ENCODE measurements at places on chromosomes 13 and 19. TPM values are rescaled to one million over a fixed set of nuclear protein-coding genes. Genes with fewer than 3 reads are reported as not detected.
A peak's percentile ranks its signal among the peaks of the same experiment; 100 is the strongest.

THSD8 gene
- total RNA-seq, result 33.3 TPM

NCAN gene
- total RNA-seq, result 0.07 TPM

EVI5L gene
- 15.0 TPM for total RNA-seq

SELENOV gene
- total RNA-seq, result not detected

DNA sequence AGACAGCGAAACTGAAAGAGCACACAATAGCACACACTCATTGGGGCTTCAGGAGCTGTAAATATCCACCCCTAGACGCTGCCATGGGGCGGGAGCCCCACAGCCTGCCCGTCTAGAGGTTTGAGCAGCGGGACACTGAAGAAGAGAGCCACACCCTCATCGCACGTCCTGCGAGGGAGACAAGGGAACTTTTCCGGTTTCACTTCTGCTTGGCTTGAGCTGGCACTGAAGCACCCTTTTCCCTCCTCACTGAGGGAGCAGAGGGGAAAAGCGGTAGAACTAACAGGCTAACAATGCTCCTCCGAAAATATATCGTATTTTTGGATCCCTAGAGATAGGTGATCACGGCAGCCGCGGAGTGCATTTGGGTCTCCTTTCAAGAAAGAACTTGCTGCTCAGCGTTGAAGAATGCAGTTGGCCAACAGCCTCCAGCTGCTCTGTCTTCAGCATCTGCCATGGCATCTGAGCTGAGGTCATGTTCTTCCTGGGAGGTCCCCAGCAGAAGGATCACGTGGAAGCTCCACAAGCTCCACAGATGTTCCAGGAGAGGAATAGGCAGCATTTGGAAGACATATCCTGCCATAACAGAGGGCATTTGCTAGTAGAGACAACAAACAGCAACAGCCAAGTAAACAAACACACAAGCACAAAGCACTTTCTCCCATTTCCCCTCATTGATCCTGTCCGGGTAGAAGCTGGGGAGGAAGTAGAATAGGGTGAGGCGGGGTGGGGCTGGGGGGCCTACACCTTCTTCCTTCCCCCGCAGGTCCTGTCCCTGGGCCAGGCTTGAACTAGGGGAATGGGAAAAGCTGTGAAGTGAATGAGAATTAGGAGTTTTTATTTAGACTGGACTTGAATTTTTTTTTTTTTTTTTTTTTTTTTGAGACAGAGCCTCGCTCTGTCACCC, 44.8 kb upstream of the ALOX5AP start:
- no peaks in the 10 kb centered on the region for H3K27me3 ChIP-seq
- H3K4me3 ChIP-seq, result peak overlapping the region; percentile 21
- peaks cover 12% of the 10 kb centered on the region for H3K4me1 ChIP-seq
- H3K27ac ChIP-seq, result no peak overlapping the region
- DNase-seq, result no peak
- no peaks in the 10 kb centered on the region for H3K36me3 ChIP-seq

- H3K27ac ChIP-seq, result no peak overlapping the region
- H3K36me3 ChIP-seq, result no peaks in the 10 kb centered on the region
- H3K4me1 ChIP-seq, result no peaks in the 10 kb centered on the region
- 0 out of 2 replicates have a peak overlapping the region, but pooled peaks have one; percentile 19 for H3K4me3 ChIP-seq
These were observed 61.4 kb upstream of the NFIC start for GRCh38 chr19:3304871-3305423.

GRCh38 chr19:49507803-49508494, 4.5 kb upstream of the FCGRT start:
- peaks cover 25% of the 10 kb centered on the region for H3K4me1 ChIP-seq
- H3K27ac ChIP-seq, result no peak overlapping the region
- no peaks in the 10 kb centered on the region for H3K36me3 ChIP-seq
- H3K27me3 ChIP-seq, result no peaks in the 10 kb centered on the region

DNA sequence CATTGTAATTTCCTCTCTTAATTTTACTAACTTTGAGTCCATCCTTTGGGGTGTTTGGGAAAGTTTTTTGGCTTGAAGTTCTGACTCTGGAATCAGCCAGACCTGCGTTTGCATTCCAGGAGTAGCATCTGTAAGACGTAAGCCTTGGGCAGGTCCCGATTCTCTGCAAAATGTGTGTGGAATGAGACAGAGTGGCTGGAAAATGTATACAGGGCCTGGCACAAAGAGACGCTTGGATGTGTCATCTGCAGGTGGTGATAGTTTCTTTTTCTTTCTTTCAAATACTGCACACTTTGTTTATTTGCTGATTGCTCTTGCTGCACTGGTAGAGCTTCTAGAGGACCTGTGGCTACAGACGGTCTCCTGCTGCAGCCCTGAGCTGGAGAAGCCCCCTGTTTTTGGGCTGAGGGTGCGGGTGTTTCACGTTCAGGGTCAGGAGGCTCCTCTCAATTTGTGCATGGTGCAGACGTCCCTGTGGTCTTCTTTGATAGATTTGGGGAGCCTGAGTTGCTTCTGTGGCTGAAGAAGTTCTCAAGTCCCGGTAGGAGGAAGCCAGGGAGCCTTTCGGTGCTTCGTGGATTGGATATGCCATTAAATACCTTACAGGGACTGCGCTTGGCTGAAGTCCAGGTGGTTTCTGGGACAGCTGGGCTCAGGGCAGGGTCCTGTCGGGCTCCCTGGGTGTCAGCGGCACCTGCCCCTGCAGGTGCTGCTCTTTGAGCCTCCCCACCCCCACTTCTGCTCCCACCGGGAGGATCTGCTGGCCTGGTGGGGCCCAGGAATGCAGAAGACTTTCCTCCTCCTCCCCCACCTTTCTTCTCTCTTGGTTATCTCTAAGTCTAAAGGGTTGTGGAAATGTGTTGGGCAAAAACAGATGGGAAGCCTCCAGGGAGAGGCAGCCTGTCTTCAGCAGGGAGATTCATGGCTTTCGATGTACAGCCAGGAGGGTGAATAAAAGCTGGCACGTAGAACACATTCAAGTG, 44.0 kb upstream of the GAS6 start:
- no peaks in the 10 kb centered on the region for H3K36me3 ChIP-seq
- H3K27ac ChIP-seq, result no peak overlapping the region
- H3K4me3 ChIP-seq, result no peak overlapping the region
- H3K4me1 ChIP-seq, result no peaks in the 10 kb centered on the region
- no peak for DNase-seq
- no peaks in the 10 kb centered on the region for H3K27me3 ChIP-seq

DNA sequence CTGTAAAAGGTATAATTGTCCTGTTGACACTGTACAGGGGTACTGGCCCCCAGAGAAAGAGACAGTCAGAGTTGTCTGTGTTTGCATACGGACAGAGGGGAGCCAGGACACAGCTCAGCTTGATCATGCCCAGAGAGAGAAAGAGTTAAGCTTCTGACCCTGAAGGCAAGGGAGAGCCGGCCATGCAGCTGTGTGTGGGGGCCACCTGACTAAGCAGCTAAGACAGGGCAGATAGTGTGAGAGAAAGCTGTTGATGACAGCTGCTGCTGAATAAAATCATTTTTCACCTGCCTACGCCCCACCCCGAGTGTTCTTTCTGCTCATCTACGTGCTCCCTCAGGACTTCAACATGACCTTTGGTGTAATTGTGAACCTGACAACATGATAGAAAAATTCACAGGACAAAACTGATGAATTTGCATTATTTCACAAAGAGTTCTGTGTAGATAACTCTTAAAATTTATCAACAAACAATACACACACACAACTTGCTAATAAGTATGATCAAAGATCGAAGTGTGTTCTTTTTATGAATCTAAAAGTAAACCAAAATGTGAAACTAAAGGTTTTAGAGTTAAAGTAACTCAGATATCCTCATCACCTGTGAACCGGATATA, 1294.3 kb upstream of the ATXN8OS start:
- H3K27ac ChIP-seq, result no peak overlapping the region
- H3K36me3 ChIP-seq, result no peaks in the 10 kb centered on the region
- no peak overlapping the region for H3K4me3 ChIP-seq
- no peaks in the 10 kb centered on the region for H3K4me1 ChIP-seq

GRCh38 chr19:34645551-34645950, 31.4 kb downstream of the SCGB2B2 start:
- no peak for DNase-seq
- H3K4me3 ChIP-seq, result no peak overlapping the region
- H3K4me1 ChIP-seq, result peaks cover 3% of the 10 kb centered on the region
- H3K27me3 ChIP-seq, result no peaks in the 10 kb centered on the region
- H3K36me3 ChIP-seq, result no peaks in the 10 kb centered on the region

DNA sequence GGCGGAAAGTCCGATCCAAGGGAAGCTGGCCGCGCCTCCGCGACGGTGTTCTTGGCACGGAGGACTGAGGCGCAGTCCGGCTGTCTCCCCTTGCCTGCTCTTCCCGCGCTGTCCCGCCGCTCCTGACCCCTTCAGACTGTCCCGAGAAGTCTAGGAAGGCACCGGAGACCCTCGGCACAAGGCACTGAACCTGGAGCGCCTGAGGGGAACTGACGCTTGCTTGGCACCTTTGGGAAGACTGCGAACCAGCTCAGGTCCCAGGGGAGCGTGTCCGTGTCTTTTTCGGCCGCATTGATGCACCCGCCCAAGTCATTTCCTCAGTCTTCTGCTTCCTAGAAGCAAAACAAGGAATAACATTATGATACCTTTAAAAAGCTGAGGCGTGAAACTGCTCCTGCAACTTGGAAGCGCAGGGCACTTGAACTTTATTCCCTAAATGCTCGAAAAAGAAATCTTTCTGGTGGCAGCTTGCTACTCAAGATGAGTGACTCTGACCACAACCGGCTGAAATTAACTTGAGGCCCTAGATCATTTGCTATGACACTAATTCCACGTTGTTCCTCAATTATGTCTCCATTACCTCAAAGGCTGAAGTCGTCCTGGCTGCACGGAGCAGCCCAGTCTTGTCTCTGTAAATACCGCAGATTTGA, 735 bp upstream of the FLT1 start:
- H3K4me3 ChIP-seq, result no peak overlapping the region
- H3K27ac ChIP-seq, result no peak overlapping the region
- peaks cover 4% of the 10 kb centered on the region for H3K27me3 ChIP-seq
- no peaks in the 10 kb centered on the region for H3K4me1 ChIP-seq

DNA sequence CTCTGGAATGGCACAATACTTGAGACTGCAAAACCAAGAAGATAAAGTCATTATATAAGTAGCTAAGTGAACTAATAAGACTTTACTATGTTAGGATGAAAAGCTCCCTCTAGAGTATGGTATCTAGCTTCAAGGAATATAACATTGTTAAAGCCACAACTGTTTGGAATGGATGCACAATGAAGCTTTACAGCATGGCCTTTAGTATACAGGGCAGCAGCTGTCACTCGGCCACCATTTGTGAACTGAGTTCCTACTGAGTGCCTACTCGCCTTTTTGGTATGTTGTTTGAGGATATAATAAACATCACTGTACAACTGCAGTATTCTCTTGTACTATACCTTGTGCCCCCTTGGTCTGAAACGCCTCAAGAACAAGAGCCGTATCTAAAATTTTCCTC, 6.8 kb downstream of the ALG5 start:
- H3K36me3 ChIP-seq, result peaks cover 36% of the 10 kb centered on the region
- H3K4me3 ChIP-seq, result no peak overlapping the region
- H3K4me1 ChIP-seq, result no peaks in the 10 kb centered on the region
- H3K27ac ChIP-seq, result no peak overlapping the region

Measured in HCT116 (cell line).